ENCODE measurements at places on chromosomes 2 and 18.

DNA sequence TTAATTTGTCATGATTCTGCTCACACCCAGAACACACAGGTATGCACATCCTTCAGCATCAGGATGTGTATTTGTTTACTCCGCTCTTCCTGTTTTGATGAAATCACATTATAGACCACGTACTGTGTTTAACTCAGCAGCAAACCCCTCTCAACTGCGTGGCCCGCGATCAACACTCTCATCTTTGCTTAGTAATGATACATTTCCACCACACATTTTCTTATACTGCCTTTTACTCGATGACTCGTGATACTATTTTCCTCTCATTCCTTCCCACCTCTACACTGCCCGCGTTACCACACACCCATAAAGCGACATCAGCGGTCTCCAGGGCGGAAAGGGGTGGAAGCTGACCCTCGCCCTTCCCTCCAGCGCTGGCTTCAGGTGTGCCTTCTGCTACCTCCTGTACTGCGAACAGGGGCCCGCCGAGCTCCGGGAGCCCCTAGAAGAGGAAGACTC lies 1.3 kb downstream of the NETO1 start:
- DNase-seq = no peak

GRCh38 chr2:237675316-237675715 lies 47.9 kb downstream of the LRRFIP1 start:
- DNase-seq = no peak

DNA sequence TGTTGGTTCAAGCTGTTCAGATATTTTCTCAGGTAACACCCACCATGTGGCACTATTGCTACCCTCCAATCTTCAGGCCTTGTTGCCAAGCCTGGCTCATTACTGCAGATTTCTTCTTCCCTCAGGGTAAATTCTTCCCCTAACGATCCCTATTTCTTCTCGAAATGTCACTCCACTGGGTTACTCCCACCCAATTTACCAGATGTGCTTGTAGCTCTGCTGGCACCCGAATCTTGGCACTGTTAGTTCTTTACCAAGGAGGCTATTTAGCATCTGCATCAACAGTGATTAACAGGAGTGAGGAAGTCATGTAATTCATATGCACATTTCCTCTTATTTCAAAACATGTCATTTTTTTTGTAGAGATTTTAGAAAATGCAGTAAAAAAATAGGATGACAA lies 217.1 kb upstream of the CYRIA start:
- no peak for DNase-seq

DNA sequence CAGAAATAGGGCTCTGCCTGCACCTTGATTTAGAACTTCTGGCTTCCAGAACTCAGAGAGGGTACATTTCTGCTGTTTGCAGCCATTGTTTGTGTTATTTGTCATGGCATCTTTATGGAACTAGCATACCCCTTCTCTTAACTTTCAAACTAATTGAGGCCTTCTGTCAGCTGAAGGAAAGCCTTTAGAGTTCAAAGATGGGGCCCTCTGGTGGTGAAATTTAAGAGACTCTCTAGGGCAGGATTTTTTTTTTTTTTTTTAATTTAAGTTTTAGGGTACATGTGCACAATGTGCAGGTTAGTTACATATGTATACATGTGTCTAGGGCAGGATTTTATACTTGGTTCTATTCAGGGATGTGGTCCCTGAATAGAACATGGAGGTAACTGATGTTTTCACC lies 260.6 kb upstream of the LINC00305 start:
- no peak for DNase-seq

GRCh38 chr2:8022908-8023640 lies 658.8 kb upstream of the ID2 start:
- no peak for DNase-seq

- no peak for DNase-seq
These were observed 72.3 kb downstream of the BARD1 start for GRCh38 chr2:214737188-214737587.

DNA sequence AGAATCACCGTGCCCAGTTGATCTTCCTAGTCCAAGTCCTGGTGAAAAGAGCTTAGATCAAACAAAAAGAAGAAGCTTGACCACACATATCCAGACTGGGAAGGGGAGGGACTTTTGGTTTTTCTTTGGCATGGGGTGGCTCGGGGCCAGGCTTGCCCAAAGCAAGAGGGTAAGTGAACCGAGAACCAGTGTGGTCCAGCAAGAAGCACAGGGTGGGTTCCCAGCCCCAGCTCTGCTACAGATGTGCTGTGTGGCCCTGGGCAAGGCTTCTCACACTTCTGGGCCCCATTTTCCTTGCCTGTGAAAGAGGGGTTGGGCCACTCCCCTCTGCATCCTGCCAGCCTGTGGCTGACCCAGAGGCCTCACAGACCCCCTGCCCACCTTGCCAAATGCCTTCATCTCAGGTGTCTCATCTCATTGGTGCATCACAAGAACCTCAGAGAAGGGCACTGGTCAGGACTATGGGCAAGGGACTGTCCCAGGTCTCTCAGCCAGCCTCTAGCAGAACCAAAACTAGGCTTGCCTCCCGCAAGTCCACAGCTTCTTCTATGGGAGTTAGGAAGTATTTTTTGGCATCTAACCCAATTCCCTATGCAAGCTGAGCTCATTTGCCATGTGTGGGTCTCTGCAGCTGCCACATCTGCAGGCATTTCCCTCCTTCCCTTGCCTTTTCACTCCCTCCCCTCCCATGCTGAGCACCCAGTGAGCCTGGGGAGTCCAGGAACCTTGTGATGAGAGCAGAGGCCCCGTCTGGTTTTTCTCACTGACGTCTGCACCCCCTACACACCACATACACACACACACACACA lies 6.9 kb downstream of the ATP6V1B1 start:
- DNase-seq = peak; percentile 80

GRCh38 chr2:105238664-105239240 lies 2.8 kb upstream of the GPR45 start:
- DNase-seq = no peak

- no peak for DNase-seq
These were observed 215.8 kb downstream of the ALPK2 start for GRCh38 chr18:58412844-58413666.

GRCh38 chr18:53941601-53942338 lies 282.7 kb downstream of the MBD2 start:
- no peak for DNase-seq

DNA sequence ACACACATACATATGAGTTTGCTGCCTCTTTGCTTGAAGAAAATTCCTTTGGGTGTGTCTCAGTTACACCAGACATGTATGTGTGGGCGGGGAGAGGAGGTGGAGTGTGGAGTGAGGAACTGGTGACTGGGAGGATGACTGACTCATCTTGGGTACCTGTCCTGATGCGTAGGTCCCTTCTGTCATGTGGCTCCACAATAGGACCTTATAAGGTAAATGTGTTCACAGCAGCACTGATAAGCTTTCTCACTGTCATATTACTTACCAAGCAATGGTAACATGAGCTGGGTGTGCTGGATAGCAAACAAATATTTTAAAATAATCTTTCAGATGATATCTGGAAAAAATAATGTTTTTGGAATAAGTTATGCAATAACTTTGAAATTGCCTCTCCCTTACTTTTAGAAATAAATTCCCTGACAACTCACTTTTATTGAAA lies 45.1 kb downstream of the SLC9A2 start:
- DNase-seq = no peak

DNA sequence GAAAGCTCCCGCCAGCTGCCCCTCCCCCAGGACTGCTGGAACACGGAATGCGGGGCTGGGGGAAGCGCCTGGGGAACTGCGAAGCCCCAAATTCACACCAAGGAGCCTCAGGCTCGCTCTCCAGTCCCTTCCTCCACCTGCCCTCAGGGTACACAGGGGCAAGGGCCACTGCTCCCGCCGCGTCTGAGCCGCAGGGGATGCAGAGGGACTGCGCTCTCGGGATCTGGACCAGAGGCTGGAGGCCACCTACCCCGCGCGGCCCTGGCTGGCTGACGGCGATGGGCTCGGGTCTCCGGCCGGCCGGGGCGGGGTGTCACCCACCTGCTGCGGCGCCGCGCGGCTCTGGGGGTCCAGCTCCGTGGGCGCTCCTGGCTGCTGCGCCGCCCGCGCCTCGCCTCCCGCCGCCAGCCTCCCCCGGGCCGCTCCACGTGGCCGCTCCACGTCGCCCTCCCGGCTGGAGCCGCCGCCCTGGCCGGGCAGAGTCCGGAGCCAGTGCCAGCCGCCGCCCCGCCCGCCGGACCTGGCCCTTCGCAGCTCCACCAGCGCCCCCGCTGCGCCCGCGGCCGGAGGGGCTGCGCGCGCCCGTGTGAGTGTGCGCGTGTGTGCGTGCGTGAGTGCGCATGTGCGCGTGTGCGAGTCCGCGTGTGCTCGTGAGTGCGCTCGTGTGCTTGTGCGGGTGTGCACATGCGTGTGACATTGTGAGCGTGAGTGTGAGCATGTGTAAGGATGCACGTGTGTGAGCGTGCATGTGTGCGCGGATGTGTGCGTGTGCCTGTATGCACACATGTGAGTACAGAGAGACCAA lies at the start of gene CGREF1:
Gene CGREF1, minus strand, starts transcription at position 604 of the 805 bp plus-strand sequence. CDS start 14,762 bp downstream, outside the sequence.
- no peak for DNase-seq

GRCh38 chr2:77522888-77523287 lies 712 bp upstream of the LRRTM4 start:
- DNase-seq = no peak

GRCh38 chr2:73250872-73251846 lies 17.1 kb downstream of the CCT7 start:
- DNase-seq = no peak

- DNase-seq = no peak
These were observed 50.5 kb upstream of the OTOS start for GRCh38 chr2:240191001-240191400.

DNA sequence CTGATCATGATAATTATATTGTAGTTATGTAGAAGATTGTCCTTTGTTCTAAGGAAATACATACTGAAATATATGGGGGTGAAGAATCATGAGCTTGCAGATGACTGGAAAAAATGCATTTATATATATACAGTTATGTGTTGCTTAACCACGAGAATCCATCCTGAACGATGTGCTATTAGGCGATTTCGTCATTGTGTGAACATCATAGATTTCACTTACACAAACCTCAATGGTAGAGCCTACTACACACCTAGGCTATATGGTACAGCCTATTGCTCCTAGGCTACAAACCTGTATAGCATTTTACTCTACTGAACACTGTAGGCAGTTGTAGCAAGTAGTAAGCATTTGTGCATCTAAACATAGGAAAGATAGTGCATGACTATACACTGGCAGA lies 2.6 kb upstream of the ACAA2 start:
- DNase-seq = no peak

DNA sequence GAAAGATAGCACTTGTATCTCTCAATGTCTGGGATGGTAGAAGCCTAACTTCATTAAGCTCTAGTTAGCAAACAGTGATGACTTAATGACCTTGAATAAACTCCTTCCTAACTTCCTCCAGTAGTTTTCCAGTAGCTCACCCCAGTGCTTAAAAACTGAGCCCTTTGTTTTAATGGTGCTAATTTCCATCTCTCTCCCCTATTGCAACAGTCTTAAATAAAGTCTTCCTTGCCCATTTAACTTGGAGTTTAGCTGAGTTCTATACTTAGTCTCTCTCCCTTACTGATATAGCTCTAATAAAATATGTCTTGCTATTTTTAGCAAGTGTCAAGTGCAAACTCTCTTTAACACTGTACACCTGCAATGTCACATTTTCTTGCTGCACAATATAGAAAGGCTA lies 267.0 kb downstream of the CCDC85A start:
- no peak for DNase-seq

DNA sequence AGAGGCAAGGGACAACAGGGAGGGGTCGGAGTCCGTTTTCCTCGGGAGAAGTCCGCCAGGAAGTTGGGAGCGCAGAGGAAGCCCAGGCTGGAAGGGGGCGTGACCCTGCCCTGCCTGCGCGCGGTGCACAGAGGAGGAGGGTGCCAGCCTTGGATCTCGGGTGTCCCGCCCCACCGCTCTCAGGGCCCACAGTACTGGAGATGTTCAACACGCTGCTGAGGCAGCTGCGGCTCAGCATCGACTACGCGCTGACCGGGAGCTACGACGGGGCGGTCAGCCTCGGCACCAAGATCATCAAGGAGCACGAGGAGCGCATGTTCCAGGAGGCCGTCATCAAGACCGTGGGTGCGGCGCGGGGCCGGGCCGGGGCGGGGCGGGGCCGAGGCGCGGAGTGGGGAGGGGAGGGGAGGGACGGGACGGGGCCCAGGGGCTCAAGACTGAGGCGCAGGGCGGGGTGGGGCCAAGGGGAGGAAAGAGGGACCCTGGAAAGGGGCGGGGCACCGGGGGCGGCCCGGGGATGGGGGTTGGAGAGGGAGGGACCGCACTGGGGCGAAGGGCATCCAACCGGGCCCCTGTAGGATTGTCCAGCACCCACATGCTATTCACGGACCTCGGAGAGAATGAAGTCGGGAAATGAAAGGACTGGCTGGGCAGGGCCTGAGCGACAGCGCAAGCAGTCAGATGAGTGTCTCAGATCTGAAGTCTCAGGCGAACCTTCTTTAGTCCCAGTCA lies 36.6 kb downstream of the POMC start:
- no peak for DNase-seq

- no peak for DNase-seq
These were observed 108.4 kb upstream of the LDAH start for GRCh38 chr2:20931346-20931745.

DNA sequence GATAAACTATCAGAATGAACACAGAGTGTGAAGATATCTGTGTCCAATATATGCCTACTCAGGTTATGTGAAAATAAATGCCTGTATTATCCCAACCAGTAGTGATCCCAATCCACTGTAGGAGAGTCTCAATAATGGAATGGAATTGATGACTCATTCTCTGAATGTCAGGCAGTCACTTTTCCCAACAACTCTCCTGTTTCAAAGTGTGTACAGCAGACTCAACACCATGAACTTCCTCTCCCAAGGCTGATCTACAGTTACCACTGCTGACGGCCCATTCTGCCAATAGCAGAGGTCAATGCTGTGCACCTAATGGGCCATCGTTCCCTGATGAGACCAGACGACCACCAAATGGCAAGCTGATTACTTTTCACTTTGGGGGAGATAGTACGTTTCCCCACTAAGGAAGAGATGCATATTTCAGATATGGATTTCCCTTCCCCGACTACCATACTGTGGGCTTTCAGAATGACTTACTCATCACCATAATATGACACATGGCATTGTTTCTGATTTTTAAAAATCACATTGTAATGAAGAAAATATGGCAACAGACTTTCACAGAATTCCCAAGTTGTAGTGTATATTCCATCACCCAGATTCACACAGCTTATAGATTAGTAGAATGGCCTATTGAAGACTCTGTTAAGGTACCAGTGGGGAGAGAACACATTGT lies 601.7 kb upstream of the VRK2 start:
- DNase-seq = no peak

DNA sequence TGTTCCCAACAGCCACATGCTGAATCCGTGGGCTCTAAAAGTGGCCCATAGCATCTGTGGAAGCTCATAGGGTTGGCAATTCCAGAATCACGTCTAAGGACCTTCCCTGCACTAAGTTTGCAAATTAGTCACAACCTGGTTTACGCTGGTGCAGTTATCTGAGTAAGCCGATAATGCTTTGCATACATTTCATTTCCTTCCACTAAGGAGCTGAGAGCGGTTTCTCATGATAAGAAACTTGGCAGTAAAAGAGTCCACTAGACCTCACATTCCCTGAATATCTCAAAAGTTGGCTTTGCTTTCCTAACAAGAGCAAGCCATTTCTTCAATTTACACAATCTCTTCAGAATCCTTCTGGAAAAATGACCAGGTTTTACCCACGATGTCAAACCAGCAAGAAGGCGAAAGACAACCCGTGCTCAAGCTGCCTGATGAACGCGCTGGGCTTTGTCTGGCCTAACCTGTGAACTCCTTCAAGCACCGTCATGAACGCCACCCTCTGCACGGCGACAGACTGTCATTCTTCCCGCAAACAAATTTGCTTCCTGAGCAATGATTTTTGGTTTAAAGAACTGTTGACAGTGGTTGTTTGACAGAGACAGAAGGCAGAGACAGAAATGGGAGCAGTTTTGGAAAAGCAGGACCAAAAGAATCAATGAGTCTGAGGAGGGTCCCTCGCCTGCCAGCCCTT lies 73.0 kb upstream of the COPS8 start:
- no peak for DNase-seq

Data from brain pericyte (primary cell).